GM18507 (cell line): ENCODE measurements at places on chromosomes 13 and 19.

GRCh38 chr13:20294497-20294896, 62.4 kb upstream of the GJB6 start:
- no peak for DNase-seq

GRCh38 chr19:55640043-55640576, 692 bp upstream of the ZNF580 start:
- DNase-seq: no peak

DNA sequence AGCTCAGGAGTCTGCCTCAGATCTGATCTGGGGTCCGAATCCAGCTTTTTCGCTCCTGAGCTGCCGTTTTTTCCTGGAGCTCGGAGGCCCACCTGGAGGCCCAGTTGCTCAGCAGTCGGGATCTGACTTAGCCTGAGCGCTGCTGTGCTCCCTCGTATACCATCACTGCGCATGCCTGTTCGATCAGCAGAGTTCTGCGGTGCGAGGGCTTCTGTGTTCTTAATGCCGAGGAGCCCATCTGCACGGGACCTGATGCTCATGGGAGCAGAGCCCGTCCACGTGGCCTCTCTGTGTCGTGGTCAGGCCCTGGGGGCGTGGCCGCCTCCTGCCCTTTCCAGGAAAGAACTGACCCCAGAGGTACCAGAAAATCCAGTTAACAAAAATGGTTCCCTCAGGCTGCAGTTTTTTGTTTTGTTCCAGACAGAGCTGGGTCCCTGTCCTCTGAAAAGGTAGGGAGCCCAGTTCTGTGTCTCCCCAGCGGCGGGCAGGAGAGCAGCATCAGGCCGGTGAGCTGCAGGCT, 57.4 kb downstream of the MCF2L start:
- DNase-seq: no peak

- no peak for DNase-seq
Measured at GRCh38 chr13:32902029-32902780, 114.0 kb upstream of the KL start.

DNA sequence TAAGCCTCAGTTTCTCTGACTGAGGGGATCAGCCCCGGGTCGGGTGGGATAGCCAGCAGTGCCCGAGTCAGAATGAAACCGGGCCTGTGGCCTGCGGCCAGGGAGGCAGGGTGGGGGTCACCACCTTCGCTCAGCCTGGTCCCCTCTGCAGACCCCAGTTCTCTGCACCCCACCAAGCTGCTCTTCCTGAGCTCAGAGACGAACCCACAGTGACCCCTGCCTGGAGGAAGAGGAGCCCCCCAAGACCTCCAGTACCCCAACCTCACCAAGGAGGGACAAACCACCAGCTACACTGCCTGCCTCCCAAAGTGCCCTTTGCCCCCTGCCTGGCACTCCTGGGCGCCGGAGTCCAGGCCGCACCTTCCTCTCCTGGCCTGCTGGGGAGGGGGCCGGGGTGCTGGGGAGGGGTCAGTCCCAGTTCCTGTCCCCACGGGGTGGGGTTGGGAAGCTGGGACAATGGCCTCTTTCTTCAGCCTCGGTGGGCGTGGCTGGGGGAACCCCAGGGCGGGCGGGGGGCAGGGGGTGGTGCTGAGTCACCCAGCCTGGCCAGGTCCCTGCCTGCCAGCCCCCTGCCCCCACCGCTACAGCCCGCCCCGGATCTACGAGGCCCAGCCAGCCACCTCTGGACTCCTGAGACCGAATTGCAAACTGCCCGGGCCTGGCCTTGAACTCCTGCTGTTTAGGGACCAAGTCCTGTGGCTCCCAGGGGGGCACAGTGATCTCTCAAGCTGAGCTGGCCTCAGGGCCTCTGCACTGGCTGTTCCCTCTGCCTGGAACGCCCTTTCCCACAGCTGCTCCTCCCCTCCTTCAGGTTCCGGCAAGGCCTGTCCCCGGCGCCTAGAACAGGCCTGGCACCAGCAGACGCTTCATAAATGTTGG, 14.3 kb downstream of the ZBTB7A start:
- DNase-seq: no peak

DNA sequence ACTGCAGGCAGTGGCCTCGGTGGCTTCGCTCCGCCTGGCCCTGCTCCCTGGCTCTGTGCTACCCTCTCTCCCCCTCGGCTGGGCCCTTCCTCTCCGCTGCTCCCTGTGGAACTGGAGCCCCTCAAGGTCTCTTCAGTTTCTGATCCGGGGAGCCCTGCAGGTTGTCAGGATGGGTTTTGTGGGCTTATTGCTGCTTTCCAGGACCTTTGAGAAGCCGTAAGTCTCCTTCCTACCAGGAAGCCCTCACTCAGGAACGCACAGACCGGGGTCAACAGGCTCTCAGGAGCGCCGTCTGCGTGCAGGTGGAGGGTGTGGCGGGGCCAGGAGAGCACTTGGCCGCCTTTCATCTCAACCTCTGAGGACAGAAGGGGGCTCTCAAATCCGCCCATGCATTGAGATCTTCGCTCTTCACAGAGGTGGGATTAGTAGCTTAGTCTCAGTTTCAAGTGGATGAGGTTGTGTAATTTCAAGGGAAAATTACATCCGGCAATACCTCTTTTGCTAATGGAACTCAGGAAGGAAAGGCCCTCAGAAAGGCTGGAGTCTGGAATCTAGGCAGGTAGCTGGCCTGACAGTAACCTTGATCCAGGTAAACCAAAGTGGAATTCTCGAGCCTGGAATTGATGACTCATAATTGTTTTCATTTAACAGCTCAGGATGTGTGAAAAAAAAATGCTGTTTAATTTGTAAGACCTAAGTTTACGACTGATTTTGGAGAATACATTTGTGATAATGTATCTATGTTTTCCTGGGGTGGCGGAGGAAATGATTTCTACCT, 102.0 kb downstream of the ATP11A start:
- no peak for DNase-seq
